Stimulated activated CD4-positive, alpha-beta T cell treated with anti-CD3 and anti-CD28 coated beads, Interleukin-1b, Interleukin-23, amount 100 ng/mL, for 1 hour (primary cell): ENCODE measurements at places on chromosomes 1 and 21.

DNA sequence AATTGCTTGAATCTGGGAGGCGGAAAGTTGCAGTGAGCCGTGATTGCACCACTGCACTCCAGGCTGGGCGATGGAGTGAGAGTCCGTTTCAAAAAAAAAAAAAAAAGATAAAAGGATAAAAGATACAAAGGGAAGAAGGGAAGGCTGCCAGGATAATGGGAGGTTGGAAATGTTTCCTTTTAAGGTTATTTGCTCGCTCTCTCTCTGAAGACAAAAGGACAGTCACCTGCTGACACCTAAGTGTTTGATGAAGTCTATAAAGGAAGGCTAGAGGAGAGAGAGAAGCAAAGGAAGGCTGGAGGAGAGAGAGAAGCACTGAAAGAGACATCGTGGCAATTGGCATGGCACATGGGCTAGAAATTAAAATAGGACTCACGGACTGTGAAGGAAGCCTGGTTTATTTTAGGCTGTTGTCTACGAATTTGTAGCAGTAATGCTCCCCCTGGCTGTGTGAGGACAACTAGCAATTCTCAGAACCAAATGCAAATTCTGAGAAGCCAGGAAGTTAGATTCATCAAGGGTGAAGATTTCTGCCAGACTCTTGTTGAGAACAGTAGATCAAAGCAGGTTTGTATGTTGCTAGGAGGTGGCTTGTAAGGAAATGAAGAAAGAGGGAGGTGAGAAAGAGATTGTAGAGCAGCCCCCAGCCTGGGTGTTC, 154.2 kb downstream of the ZP4 start:
- DNase-seq, result no peak

DNA sequence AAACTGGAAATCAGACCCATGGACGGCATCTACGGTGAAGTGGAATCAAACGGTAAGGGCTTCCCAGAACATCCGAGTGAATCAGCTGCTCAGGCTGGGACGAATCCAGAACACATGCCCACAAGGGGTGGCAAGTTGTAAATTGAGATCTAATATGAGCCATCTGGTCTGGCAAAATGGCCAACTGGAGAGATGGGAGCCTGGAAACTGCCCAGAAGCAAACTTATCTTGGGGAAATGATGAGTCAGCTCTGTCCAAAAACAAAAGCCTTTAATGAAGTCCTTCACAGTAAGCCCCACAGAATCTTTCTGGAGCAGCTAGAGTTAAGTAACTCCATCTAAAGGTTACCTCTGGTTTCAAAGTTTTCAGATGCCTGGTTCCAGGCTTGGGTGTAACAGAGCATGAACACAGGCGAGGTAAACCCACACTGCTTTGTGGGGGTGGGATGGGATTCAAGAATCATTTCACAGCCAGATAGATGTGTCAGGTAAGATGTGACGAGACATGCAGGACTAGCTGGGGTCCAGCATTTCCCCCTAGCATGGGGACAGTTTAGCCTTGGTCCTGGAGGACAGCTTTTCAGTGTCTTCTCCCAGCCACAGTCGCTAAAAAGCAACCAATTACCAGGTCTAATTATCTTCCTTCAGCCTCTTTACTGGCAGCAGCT, 10.5 kb upstream of the SRP9 start:
- no peak for DNase-seq

- DNase-seq, result no peak
Measured at GRCh38 chr1:169999761-170000160, 74.7 kb downstream of the KIFAP3 start.

- no peak for DNase-seq
Measured at GRCh38 chr1:119676571-119677206, 28.6 kb upstream of the ZNF697 start.

- DNase-seq, result no peak
Measured at GRCh38 chr1:209937996-209938959, at the start of gene SYT14. TSS of gene SYT14 (plus strand) at chr1:209938217. CDS start at chr1:209938265, 48 bp downstream.

DNA sequence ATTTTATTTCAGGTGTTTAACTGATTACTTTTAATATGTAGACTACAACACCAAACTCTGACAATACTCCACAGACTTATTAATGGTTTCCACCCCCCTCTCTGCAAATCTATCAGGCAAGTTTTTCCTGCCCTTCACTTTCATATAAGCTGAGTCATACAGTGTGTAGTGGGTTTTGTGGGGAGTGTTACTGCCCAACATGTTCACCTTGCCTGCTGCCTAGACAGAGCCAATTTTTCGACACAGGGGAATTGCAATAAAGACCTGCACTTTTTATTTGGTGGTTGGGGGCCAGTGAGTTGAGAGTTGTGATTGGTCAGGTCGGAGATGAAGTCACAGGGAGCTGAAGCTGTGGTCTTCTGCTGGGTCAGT, 119.7 kb downstream of the PPIAL4G start:
- no peak for DNase-seq

DNA sequence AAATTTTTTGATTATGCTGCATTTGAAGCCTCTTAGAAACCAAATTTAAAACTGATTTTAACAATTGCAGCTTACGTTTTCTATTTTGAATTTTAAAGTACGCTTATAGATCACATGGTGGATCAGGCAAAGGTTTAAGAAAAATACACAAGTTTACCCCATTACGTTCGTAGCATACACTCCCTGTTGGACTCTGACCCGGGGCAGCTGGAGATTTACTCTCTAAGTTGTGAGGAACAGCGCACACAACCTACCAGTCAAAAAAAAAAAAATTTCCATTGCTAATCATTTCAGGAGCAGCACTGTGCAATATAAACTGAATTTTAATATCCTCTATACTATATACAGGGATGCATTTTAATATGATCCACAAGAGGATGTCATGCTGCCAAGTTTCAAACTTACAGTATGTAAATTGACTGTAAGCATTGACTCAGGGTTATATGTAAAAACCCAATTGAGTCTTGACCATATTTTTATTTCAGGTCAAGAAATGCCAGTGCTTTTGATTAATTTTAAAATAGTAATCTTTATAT, 20.4 kb downstream of the CSDE1 start:
- no peak for DNase-seq

DNA sequence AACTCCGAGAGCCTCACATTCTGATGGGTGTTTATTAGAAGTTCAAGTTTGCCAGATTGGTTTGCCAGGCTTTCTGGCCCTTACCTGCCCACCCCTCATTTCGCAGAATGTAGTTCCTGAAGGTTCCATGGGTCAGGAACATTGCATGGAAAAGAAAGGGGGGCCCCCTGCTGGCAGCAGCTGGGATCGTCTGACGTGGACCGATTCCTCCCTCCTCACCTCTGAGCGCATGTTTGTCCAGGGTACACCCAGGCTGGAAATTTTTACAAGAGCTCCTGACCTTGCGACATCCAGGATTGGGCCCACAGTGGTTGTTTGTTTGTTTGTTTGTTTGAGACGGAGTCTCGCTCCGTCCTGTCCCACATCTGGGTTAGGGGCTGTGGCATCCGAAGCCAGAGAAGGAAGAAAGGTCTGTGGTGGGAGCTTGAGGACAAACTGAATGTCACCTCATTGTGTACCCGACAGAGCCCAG, 126.0 kb upstream of the TMEM51 start:
- no peak for DNase-seq

GRCh38 chr1:21381354-21381753, 58.6 kb upstream of the NBPF3 start:
- no peak for DNase-seq

GRCh38 chr1:168408539-168408865, 127.8 kb downstream of the TBX19 start:
- no peak for DNase-seq

- DNase-seq, result no peak
Measured at GRCh38 chr1:20584890-20585289, 4.0 kb upstream of the CDA start.

GRCh38 chr1:163068716-163069115, 445 bp upstream of the RGS4 start:
- no peak for DNase-seq

DNA sequence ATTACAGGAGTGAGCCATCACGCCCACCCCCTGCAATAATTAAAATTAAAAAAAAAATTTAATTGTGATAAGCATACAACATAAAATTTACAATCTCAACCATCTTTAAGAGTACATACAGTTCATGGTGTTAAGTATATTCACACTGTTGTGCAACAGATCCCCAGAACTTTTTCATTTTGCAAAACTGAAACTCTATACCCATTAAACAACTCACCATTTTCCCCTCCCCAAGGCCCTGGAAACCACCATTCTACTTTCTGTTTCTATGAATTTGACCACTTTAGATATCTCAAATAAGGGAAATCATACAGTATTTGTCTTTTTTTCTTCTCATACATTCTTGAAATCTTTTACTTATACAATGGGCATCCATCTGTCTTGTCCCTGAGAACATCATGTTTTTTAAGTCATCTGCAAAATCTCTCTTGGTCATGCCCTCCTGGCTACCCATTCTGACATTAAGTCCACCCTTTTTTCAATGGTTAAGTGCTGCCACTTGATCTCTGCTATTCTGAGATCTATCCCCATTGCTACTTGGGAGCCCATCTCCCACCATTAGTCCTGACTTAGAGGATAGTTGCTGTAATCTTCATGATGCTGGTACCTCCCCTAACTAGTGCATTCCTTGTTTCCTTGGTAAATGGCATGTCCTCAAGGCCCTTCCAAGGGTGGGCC, 39.4 kb upstream of the ZFYVE9 start:
- no peak for DNase-seq

DNA sequence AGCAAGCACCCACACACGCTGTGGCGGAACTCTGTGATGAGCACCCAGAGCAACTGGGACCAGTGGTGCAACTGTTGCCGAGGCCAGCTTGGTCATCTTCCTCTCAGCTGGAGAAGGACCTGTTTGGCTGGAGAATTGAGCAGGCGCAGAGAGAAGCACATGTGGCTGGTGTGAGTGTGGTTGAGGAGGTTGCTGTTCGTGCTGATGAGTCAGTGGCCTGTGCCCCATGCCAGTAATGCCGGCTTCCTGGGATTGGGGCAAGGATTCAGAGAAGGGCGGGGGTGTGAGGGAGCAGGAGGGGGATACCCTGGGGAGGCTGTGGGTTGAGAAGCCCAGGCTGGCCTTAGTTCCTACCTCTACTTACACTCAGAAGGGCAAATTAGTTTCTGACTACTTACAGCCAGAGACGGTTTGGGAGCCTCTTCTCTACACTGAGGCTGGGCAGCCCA, 57.5 kb upstream of the EPS8L3 start:
- no peak for DNase-seq

- no peak for DNase-seq
Measured at GRCh38 chr1:112395256-112395820, 676 bp upstream of the CTTNBP2NL start.

GRCh38 chr1:64895500-64895899, 70.8 kb downstream of the JAK1 start:
- no peak for DNase-seq

DNA sequence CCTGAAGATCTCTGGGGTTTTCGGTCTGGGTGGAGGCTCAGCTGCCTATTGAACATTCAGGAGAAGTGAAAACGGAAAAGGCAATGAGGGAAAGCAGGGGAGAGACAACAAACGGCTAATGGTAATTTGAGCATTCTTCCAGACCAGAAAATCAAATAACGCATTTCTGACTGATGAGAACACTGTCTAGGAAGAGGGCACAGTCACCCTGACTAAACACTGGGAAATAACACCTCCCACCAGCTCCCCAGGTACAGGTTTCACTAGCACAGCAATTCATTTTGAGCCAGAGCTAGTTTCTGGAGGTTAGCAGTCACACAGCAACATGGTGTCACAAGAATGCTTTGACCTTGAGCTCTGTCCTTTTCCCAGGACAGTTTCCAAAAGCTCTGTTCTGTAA, 21.1 kb downstream of the NCF2 start:
- no peak for DNase-seq

- DNase-seq, result no peak
Measured at GRCh38 chr1:61419196-61419595, 305.7 kb downstream of the TM2D1 start.

DNA sequence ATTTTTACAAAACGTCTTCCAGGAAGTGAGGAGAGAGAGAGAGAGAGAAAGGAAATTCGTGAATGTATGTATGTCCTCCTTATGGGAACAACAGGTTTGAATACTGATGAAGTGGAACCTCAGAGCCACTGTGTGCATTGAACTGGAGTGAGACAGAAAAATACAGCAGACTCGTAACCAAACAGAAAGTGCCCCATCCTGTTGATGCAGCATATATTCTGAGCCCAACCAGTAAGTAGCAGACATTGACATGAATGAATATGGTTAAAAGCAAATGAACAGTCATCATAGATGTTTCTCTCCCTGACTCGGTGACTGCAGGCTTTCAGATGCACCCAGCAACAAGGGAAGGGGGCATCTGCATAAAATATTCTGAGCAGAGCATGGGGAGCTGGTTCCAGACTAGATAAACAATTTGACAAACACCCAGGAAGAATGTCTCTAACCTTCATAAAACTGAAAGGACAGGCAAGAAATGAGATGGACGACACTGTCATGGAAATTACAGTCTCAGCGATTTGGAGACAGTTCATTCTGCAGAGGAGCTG, 471.0 kb upstream of the PBX1 start:
- no peak for DNase-seq

- DNase-seq, result no peak
Measured at GRCh38 chr1:48931506-48932192, 155.0 kb upstream of the BEND5 start.

DNA sequence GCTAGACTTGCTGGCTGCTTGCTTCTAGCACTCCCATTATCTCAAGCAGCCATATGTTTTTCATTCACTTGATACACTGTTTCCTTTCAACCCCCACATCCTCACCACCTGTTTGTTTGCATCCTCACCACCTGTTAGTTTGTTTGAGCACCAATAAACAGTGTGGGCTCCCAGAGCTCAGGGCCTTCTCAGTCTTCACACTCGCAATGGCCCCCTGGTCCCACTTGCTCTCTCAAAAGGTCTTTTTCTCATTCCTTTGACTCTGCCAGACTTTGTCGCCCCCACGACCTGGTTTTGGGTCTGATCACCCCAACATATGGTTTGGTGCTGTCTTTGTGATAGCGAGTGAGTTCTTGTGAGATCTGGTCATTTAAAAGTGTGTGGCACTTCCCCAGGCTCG, 6.2 kb upstream of the PADI4 start:
- no peak for DNase-seq

- DNase-seq, result no peak
Measured at GRCh38 chr1:95435611-95436010, 201.6 kb downstream of the RWDD3 start.

DNA sequence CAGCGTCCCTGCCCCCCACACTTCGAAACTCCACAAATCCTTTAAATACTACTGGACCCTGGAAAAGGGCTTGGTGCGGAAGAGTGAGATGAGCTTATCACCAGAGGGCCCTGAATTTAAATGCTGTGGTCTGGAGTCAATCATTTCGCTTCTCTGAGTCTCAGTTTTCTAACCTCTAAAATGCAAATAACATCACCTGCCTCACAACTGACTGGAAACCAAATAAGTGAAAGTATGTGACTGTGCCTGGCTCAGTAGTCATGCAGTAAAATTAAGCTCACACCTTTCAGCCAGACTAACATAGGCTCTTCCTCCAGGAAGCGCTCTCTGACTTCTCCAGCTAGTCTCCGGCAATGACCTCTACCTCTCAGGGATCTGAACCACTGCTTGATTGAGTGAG, 4.2 kb downstream of the GJA4 start:
- DNase-seq, result no peak

DNA sequence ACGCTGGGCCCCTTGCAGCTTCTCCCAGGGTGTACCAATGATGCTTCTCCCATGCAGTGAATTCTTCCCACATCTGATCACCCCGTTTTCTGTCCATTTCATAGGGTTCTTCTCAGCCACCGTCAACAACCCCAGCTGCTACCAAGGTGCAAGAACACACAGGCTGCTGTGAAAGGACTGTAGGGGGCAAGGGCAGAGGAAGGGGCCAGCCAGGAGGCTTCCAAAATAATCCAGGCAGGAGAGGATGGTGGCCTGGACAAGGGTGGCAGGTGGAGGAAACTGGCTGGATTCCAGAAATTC, 113.3 kb upstream of the WNT4 start:
- DNase-seq, result no peak

GRCh38 chr21:29114765-29115500, 15.5 kb upstream of the MAP3K7CL start:
- no peak for DNase-seq
